T1000 (cell line): ENCODE measurements at places on chromosomes 16 and 17.

DNA sequence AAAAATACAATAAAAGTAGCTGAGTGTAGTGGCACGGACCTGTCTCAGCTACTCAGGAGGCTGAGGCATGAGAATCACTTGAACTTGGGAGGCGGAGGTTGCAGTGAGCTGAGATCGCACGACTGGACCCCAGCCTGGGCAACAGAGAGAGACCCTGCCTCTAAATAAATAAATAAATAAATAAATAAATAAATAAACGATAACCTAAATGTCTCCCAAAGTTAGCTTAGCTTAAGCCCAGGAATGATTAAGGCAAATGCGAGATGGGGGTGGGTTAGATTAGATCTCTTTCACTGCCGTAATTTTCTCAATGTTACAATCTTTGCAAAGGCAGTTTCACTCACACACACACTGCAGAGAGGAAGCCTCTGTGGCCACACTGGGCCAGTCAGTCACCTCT lies 46.7 kb downstream of the WSB1 start:
- DNase-seq = no peak

DNA sequence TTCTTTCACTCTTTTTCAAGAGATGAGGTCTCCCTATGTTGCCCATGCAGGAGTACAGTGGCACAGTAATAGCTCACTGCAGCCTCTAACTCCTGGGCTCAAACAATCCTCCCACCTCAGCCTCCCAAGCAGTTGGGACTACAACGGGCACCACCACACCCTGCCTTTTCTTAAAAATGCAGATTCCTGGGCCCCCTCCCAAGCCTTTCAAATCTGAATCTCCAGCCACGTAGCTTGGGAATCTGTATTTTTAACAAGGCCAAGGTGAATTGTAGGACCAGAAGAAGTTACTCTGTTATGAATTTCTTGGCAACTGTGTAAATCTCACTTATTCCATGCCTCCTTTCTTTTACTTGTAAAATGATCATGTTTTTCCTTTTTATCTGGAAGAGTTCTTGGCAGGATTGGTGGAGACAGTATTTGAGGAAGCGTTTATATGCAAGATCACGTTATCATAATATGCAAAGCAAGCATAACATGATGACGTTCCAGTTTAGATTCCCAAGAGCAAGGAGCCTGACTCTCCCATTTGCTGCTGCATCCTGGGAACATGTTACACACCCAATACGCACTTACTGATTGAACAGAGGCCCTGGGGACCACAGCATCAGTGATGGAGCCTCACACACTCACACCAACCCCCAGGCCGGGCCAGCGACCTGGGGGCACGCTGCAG lies 44.5 kb downstream of the LITAF start:
- DNase-seq = no peak

DNA sequence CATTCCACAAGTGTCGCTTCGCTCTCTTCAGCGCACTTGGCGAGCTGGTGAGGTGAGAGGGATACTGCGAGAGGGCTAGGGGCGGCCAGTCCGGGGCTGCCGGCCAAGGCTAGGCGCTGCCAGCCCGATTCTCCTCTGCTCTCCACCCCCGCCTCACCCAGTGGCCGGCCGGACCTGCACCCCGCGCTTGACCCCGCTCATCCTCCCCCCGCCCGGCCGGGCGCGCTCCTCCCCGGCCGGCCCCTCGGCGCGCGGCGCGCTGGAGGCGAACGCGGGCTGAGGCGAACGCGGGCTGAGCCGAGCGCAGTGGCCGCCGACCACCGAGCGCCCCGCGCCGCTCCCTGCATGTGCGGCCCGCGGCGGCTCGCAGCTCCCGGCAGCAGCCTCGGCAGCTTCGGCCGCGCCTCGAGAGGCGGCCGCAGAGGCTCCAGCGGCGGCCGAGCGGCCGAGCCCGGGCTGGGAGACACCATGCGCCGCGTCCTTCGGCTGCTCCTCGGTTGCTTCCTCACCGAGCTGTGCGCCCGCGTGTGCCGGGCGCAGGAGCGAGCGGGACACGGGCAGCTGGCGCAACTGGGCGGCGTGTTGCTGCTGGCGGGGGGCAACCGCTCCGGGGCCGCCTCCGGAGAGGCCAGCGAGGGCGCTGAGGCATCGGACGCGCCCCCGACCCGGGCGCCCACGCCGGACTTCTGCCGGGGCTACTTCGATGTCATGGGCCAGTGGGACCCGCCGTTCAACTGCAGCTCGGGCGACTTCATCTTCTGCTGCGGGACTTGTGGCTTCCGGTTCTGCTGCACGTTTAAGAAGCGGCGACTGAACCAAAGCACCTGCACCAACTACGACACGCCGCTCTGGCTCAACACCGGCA lies at the start of gene SHISA9:
Gene SHISA9 (plus strand): TSS at position 2 of the 865 bp plus-strand sequence.
- DNase-seq = no peak

GRCh38 chr16:781346-782010 lies 6.7 kb downstream of the RPUSD1 start:
- no peak for DNase-seq

DNA sequence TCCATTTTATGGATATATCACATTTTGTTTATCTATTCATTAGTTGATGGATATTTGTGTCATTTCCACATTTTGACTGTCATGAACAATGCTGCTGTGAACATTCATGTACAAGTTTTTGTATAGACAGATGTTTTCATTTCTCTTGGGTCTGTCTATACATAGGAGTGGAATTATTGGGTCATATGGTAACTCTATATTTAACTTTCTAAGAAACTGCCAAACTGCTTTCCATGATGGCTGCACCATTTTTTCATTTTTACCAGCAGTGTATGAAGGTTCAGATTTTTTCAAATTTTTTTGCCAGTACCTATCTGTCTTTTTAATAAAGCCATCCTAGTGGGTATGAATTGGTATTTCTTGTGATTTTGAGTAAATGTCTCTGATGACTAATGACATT lies 15.5 kb downstream of the NFAT5 start:
- no peak for DNase-seq

DNA sequence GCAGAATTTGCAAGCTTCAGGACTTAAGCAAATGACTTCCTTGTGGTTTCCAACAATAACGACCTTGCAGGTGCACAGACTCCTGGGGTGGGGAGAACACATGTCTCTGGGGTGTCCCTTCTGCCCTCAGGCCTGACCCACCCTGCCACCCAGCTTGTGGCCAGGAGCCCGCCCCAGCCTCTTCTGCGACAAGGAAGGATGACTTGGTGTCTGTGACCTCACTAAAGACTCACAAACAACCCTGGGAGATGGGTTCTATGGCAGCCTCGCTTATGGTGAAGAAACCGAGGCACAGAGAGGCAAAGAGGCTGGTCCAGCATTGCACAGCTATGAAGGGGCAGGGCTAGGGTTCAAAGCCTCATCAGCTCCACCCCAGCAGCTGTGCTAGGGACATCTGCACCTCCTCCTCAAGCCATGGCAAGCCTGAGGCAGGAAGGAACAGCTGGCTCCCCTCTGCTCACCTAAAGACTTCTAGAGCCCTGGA lies 2.6 kb downstream of the ATP2A3 start:
- no peak for DNase-seq

- no peak for DNase-seq
These were observed 36.0 kb downstream of the IQCK start for GRCh38 chr16:19753815-19754643.

- DNase-seq = no peak
These were observed 2.0 kb downstream of the TUBD1 start for GRCh38 chr17:59890720-59891119.

DNA sequence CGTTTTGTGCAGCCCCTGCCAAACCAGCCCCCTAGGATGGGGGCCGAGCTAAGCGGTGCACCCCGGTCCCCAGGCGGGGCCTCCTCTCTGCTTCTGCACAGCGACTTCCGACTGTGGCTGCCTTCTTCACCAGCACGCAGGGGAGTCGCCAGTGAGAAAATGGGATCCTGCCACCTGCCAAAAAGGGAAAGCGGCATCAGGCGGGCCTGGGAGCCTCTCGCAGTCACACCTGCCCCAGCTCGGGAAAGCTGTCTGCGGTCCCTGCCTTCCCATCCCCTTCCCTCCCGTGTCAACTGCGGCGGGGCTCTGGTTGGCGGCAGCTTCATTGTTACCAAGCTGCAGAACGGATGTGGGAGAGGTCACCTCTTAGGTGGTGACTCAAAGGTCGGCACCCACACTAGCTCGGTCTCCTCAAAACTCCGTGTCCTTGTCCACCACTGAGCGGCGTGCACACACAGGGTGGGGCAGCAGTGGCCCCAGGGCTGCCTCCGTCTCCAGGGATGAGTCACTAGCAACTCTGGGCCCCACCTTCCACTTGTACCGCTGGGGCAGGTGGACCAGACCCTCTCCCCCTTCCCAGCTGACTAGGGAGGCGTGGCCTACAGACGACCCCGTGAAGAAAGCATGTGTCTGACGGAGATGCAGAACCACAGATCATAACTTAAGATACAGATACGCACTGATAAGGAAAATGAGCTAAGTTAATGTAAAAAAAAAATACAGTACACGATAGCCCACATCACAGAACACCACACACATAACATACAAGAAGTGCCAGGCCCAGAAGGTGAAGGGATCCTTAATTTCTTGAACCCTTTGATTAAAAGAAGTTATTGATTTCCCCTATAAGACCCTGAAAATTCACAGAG lies 1.5 kb upstream of the PCYT2 start:
- DNase-seq = peak; percentile 60

GRCh38 chr16:6560306-6561100 lies 772.1 kb upstream of the RBFOX1 start:
- DNase-seq = no peak

DNA sequence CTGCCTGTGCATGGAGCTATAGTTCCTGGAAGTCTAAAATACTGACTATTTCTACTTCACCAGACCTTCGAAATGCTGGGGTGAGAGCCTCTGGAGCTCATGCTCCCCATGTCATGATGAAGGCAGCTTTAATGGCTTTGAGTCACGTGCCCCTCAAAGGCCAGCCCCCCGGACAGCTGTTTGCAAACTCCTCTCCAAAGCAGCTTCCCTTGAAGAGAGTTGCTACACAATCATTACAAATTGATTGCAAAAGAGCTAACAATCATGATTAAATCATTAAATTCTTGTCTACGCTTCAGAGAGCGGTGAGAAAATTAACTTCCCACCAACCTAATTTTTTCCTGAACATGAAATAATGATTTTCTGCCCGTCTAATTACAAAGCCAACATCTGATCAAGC lies 134.8 kb upstream of the IRX6 start:
- no peak for DNase-seq

DNA sequence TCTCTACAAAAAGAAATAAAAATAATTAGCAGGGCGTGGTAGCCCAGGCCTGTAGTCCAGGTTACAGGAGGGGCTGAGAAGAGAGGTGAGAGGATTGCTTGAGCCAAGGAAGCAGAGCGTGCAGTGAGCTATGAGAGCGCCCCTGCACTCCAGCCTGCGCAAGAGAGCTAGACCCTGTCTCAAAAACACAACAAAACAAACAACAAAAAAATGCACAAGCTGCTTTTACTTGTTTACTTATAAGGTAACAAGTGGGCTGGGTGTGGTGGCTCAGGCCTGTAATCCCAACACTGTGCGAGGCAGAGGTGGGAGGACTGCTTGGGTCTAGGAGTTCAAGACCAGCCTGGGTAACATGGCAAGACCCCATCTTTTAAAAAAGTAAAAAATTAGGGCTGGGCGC lies 1.7 kb downstream of the CYTH1 start:
- no peak for DNase-seq

GRCh38 chr16:64469906-64470702 lies 651.8 kb downstream of the CDH11 start:
- no peak for DNase-seq

- no peak for DNase-seq
These were observed 27.1 kb upstream of the GPRC5C start for GRCh38 chr17:74404789-74405188.

- DNase-seq = no peak
These were observed 3.2 kb downstream of the PRSS22 start for GRCh38 chr16:2854700-2855309.

- DNase-seq = no peak
These were observed 33.9 kb upstream of the CLEC18B start for GRCh38 chr16:74455213-74455612.

DNA sequence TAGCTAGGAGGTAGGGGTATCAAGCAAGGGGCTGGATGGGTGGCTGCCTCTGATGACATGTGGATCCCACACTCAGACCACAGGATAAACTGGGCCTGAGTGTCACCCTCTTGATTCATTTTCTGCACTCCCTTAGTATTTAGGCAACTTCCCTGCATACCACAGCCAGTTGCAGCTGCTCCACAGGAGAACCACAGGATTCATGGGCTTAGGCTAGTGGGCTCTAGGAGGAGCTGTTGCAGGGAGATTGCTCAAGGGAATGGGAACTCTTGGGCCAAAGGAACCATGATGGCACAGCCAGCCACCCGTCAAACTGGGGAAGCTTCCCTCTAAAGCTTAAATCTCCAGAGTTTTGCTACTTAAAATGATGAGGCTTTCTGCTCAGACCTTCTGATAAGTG lies 269.7 kb upstream of the ASIC2 start:
- no peak for DNase-seq

- DNase-seq = no peak
These were observed 34.5 kb upstream of the GSE1 start for GRCh38 chr16:85578599-85578948.

DNA sequence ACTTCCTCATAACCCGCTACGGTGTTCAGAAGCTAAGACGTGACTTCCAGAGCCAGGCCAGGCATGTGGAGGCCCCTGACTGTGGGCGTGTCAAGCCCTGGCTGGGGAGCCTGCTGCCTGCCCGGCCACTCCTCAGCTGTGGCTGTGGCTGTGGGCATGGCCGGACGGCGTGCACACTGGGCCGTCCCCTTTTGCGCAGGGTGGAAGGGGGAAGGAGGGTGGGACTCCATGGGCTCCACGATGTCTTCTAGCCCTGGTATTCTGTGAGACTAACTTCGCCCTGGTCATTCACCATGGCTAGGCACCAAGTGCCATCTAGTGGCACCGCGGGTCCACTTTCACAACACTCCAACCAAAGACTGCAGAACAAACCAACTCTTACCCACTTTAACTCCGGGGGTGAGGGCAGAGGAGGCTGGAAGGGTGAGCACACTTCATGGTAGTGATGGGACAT lies 67.9 kb downstream of the N4BP1 start:
- no peak for DNase-seq

- DNase-seq = no peak
These were observed 19.4 kb downstream of the POLR2A start for GRCh38 chr17:7503521-7503920.

- no peak for DNase-seq
These were observed 26.5 kb downstream of the TMEM98 start for GRCh38 chr17:32954477-32954876.

- no peak for DNase-seq
These were observed 97.7 kb downstream of the USP31 start for GRCh38 chr16:23051587-23051986.

- DNase-seq = peak; percentile 87
These were observed 30.4 kb downstream of the SOCS3 start for GRCh38 chr17:78329263-78330059.

GRCh38 chr17:17179371-17179827 lies 26.7 kb downstream of the PLD6 start:
- no peak for DNase-seq

DNA sequence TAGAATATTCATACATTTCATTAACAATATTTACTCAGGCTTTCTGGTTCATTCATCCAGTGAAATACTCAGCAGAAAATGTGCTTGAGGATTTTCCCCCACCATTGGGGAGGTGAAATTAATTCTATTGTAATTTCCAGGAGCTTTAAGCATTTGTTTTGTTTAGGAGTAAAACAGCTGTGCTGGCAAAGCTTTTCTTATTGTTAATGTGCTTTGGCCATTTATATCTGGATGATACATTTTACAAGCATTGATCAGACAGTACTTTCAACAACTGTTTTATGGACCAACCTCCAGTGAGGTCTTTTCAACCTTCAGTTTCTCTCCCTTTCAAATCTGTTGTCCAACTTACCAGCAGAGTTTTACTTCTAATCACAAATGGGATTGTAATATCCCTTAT lies 672.4 kb downstream of the CDH11 start:
- no peak for DNase-seq
